Activated CD8-positive, alpha-beta T cell treated with anti-CD3 and anti-CD28 coated beads for 36 hours (primary cell): ENCODE measurements at places on chromosomes 13 and 19. TPM values are rescaled to one million over a fixed set of nuclear protein-coding genes. Genes with fewer than 3 reads are reported as not detected.

Gene C19orf25
- total RNA-seq = 21.3 TPM

DNA sequence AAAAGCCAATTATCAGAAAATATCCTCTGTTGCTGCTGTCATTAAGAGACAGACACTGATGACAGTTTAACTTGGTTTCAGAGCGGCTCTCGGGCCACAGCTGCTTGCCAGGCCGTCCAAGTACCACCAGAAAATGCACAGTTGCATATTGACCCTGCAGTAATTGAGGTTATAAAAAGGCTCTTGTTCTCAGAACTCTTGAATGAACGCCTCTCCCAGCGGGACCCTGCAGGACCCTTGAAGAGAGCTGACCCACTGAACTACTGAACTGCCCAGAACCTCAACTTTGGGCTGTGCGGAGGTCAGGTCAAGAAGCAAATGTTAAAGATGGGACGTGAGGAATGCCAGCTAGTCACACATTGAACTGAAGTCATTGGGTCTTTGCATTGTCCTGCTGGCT, 1559.0 kb upstream of the SLC10A2 start:
- no peak overlapping the region for H3K27ac ChIP-seq
- no peaks in the 10 kb centered on the region for H3K4me1 ChIP-seq
- H3K27me3 ChIP-seq = no peaks in the 10 kb centered on the region
- H3K36me3 ChIP-seq = no peaks in the 10 kb centered on the region
- H3K4me3 ChIP-seq = no peak overlapping the region

- H3K4me1 ChIP-seq = peaks cover 3% of the 10 kb centered on the region
- peaks cover 78% of the 10 kb centered on the region for H3K27me3 ChIP-seq
- H3K4me3 ChIP-seq = no peak overlapping the region
- H3K36me3 ChIP-seq = no peaks in the 10 kb centered on the region
- no peak for DNase-seq
These were observed 6.6 kb upstream of the SOX1 start for GRCh38 chr13:112060282-112060830.

Gene ZNF681
- 6.4 TPM for total RNA-seq

DNA sequence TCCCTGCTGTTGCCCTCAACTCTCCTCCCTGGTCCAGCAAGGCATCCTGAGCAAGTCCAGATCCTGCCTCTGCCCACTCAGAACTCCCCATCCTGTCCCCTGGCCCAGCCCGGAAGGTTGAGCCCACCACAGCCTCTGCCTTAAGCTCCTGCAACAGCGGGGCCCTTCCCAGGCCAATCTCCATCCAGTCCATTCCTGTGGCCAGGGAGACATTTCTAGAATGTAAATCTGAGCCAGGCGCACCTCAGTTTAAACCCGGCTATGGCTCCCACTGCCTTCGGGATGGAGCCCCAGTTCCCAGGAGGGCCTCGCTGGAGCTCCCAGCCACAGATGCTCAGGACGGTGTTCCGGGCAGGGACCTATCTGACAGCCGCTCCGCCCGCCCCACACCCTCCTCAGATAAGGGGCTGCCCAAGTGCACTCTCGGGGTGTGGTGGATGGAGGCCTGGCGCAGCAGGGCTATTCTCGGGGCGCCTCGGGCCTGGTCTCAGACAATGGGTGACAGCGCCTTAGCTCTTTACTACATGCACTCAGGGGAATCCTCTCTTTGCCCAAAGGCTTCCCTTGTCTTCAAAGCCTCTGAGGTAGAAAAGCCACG, 5.3 kb downstream of the TRAPPC6A start:
- peaks cover 37% of the 10 kb centered on the region for H3K4me1 ChIP-seq
- no peak for DNase-seq
- no peaks in the 10 kb centered on the region for H3K27me3 ChIP-seq
- peak overlapping the region; percentile 90 for H3K27ac ChIP-seq
- no peaks in the 10 kb centered on the region for H3K36me3 ChIP-seq
- no peak overlapping the region for H3K4me3 ChIP-seq
